ENCODE measurements at places on chromosomes 16 and 17. TPM values are rescaled to one million over a fixed set of nuclear protein-coding genes. Genes with fewer than 3 reads are reported as not detected.
A peak's percentile ranks its signal among the peaks of the same experiment; 100 is the strongest.

DNA sequence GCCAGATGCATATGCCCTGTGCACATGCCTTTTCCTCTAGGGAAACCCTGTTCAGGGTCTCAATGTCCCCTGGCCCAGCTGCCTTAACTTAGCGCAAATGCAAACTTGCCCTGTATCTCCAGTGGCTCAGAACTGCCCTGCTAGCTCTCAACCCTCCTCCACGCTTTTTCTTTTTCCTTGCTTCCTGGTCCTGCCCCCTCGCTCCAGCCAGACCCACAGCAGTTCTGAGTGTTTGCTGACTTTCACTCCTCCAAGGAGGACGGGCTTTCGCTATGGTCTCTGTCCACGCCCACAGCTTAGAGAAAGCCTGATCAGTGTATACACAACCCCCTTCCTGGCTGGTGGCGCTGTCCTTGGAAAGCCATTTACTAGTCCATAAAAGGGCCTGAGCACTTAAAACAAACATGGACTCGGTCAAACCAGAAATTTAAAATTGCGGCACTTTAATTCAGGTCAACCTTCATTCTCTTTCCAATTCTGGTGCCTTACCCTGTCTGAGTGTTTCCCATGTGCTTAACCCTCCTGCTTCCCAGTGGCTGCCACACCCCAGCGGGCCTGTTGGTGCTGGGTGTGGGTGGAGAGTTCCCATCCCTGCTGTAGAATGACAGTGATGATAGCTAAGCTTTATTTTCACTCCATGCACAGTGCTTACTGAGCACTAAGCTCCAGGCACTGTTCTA, 15.6 kb upstream of the TMEM98 start:
- peak; percentile 60 for DNase-seq

- no peak for DNase-seq
These were observed 15.0 kb upstream of the CPD start for GRCh38 chr17:30363715-30364202.

KCNG4 gene
- not detected for total RNA-seq

TBC1D3K gene
- total RNA-seq, result not detected

GRCh38 chr17:59825533-59826322, 67.0 kb downstream of the TUBD1 start:
- DNase-seq, result no peak

DNA sequence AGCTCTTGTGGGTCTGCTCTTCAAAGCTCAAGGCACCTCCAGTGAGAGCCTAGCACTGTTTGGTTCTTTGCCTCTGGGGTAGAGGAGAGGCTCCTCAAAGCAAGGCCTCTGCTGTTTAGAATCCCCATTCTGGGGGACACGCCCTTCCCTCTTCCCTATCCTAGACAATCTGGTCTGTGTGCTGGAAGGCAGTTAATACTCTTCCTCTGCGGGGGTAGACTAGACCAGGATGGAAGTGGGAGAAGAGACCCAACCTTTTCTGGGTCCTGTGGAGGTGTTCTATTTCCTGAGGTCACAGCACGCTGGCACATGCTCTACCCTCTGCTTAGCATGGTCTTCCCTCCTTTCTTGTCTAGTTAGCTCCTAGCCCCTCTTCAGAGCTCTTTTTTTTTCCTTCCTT, 7.7 kb downstream of the ERAL1 start:
- no peak for DNase-seq

DNA sequence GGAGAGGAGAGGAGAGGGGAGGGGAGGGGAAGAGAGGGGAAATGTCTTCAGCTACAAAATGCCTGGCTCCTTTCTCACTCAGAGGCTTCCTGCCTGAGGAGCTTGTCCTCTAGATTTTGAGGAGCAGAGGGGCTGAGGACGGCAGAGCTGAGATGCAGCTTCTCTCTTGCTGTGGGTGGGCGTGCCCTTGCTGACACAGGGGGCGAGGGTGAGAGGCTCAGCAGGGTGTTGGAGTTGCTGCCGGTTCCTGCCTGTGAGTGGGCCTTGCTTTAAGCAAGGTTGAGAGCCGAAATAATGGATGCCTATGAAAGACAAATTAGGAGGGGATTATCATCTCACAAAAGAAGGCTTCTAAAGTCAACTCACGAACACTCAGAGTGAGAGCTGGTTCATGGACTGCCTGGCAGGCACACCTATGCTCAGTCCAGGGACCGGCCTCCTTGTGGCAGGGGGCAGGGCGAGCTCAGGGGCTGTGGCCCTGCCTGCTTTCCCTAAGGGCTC, 215.6 kb downstream of the MSI2 start:
- no peak for DNase-seq

PSMC3IP gene
- total RNA-seq, result 3.1 TPM

KPNA2 gene
- 21.3 TPM for total RNA-seq

DNA sequence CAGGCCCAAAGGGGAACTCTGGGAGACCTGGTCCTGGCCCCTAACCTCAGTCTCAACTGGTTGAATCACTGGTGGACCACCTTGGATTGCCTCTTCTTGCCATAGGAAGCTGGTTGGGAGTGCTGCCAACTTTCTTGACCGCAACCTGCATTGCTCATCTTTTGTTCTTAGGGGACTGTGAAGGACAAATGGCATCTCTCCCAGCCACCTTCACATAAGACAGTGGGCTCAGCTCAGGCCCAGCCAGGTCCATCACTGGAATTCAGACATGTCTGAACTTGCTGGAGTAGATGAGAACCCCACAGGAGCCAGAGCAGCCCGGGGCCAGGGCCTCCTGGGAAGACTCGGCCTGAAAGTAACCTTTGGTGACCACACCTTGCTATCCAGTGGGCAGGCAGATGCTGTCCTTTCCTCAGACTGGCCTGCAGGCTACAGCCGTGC, 18.8 kb downstream of the ADORA2B start:
- no peak for DNase-seq

DNA sequence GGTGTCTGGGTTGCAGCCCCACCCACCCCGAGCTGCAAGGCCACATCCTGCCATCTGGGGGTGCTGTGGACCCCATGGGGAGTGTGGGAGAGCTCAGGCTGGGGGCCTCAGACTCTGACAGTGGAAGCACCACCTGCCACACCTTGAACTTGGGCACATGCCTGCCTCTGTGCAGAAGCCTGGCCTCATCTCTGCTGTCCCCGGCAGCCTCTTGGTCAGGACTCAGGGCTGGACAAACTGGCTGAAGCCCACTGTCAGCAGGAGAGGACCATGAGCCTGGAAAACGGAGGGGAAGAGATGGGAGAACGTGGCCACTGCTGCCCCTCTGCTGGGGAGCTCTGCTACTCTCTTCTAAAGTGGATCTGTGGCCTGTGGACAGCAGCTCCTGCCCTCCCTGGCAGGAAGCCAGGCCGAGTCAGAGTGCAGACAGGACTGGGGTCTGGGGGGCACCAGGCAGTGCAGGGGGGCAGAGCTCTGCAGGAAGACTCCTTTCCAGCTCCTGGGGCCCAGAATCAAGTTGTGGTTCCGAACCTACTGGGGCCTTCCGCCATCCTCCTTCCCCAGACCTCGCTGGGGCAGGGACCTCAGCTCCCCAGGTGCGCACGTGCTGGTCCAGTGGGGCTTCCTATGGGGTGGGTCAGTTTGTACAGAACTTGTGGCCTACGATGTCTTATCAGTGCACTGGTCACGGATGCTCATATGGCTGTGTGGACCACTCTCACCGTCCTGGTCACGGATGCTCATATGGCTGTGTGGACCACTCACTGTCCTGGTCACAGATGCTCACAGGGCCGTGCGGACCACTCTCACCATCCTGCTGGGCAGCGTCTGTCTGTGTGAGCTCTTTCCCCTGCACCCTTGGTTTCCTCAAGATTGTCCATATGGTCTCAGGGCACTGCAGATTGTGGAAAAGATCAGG, 207.7 kb downstream of the LAT start:
- DNase-seq, result no peak

DNA sequence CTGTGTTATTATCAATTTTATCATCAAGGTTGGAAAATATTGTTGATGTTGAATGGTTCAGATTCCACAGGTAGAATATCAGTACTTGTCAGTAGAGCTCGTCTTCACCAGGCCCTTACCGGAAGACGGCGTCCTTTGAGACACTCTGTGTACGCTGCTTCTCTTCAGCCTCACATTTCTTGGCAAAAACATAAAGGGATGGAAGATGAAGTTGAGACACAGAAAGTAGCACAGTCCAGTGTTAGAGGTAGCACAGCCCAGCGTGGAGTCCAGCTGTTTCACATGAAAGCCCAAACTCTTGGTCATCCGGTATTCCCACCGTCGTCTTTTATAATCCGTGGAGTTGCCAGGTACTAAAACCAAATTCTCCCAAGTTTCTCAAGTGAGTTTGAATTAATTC, 30.4 kb downstream of the ATP2C2 start:
- no peak for DNase-seq

DNA sequence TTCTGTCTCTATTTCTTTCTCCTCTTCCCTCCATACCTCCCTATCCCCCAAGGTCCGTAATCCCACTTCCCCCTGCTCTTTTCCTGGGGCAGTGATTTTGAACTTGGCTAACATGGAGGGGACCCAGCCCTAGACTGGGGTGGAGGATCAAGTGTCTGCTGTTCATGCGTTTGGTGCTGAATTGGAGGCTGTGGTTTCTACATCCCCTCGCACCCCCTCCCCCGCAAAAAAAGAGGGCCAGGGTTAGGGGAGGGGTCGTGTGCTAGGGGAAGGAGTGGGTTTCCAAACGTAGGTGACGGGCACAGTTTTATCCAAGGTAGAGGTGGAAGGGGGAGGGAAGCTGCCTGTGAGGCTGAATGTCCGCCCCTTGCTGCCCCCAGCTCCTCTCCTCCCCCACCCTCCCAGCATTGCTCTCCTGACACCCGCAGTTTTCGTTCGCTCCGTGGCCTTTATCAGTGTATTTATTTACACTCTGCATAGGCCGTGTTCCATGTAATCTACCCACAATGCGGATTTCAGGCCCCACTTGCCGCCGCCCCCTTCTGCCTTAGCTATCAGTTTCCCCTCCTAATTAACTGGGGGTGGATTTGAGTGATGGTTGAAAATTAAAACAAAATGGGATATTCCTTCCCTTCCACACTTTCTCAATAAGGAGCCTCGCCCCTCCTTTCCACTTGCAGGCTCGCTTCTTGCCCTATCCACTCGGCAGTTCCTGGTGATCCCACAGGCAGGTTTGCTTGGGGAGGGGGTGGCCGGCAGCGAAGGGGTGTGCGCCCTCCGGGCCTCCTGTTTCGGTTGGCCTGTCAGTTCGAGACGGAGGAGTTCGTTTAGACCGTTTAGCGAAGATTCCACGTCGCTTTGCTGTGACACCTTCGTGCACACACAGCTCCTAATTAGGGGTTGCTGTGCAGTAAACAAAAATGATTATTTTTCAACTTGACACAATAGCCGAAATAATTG, 2.0 kb downstream of the GNAO1 start:
- DNase-seq, result no peak

CSNK2A2 gene
- total RNA-seq, result 35.5 TPM

GRCh38 chr16:83806731-83807130, 1.0 kb upstream of the HSBP1 start:
- no peak for DNase-seq

GRCh38 chr16:86171329-86171728, 272.4 kb downstream of the IRF8 start:
- DNase-seq, result no peak

CCL14 gene
- 8.1 TPM for total RNA-seq

DNA sequence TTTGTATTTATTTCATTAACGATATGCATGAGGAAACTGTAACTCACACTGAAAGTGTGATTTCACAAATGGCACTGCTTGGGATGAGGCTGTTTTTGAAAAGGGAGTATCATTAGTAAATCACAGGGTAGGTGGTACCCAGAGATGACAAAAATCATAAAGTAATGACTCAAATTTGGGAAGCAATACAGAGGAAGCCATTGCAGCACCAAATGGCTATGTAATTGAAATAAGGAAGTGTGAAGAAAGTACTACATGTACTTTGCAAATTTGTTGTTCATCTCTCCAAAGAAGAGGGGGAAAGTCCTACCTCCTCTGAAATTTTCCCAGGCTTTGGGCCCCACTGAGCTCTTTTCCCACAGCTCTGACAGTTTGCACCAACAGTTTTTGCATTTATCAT, 12.3 kb upstream of the ABCC12 start:
- no peak for DNase-seq

ST6GALNAC1 gene
- total RNA-seq, result 3.8 TPM

GRCh38 chr17:61230972-61231820, 168.4 kb upstream of the TBX2 start:
- no peak for DNase-seq

GRCh38 chr16:31073142-31073969, 684 bp downstream of the ZNF668 start:
- peak; percentile 94 for DNase-seq

DNA sequence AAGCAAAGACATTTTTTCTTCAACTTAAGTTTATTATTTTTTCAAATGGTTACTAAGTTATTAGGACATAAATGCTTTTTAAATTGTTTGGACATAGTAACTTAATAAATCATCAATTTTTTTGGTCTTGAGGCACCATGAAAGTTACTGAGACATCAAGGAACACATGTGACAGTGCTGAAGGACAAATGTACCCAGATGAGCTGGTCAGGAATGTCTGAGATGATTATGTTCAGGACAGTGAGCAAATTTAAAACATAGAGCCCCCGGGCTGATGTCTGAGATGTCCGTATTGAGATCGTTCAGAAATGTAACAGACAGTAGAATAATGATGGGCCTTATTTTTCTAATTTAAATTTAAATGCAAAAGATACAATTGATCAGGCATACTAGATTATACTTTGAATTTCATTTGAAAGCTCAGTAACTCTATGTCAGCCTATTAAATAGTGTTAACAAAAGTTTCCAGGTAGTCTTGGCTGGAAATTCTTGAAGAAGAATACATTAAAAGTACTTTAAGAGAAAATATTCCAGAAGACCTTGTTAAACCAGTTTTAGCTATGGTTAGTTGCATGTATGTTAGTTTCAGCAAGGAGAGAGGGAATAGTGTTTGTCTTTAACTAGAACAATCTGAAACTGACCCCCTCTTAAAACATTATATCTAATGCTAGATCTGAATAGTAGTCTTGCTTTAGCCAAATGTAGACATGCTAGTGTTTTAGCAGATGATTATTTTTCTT, 36.4 kb downstream of the SEC14L1 start:
- no peak for DNase-seq

DNA sequence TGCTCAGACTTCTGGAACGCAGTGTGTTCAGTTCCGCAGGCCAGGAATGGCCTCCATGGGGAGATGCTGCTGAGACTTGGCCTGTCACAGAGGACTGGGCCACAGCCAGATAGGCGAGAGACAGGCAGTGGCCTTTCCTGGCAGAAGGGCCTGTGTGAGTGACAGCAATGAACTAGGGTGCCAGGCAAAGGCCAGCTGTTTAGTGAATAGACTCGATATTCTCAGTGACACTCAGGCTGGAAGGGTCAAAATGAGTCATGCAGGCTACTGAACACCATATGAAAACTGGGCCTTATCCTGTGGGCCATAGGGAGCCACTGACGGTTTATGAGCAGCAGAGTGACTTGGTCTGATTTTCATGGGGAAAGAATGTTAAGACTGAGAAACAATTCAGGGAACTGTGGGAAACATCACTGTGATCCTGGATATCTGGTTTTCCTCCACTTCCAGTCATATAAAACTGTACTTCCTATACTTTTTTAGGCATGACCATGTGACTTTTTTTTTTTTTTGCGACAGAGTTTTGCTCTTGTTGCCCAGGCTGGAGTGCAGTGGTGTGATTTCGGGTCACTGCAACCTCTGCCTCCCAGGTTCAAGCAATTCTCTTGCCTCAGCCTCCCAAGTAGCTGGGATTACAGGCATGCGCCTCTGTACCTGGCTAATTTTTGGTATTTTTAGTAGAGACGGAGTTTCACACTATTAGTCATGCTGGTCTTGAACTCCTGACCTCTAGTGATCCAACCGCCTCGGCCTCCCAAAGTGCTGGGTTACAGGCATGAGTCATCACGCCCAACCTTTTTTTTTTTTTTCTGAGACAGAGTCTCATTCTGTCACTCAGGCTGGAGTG, 5.2 kb upstream of the NUBP1 start:
- peak; percentile 91 for DNase-seq

Data from left ventricle myocardium superior (tissue), 1 donor.